ENCODE measurements at places on chromosomes 3 and 15.

- DNase-seq = no peak
These were observed 71.5 kb upstream of the EIF1B start for GRCh38 chr3:40237889-40238571.

GRCh38 chr3:134369231-134369741 is 5.0 kb downstream of the AMOTL2 start:
- no peak for DNase-seq

DNA sequence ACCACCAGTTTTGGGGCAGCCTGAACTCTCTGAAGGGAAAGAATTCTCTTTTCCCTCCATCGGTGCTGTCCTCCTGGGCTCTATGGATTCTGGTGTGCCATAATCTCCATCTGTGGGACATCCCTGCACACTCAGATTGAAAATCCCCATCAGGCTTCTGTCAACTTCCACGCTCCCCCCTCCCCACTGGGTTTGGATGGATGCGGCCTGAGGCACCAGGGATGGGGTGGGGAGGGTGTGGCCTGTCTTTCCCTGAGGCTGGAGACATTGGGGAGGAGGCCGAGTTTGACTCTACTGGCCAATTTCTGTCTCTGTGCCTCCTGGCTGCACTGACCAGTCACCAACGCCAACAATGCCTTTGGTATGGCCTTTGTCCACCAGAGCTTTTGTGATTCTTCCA is 16.3 kb upstream of the FBLN2 start:
- DNase-seq = no peak

DNA sequence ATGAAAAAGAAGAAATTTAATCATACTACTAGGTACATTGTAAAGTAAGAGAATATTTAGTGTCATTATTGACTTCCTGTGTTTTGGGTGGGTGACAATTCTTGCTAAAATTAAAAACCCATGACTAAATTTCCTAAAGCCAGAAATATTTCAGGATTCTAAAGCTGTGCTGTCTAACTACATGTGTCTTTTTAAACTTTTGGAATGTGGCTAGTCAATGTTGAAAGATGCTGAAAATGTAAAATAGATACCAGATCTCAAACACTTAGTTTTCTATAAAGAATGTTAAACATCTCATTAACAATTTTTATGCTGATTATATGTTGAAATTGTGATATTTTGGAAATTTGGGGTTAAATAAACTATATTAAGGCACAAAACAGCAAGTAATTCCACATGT is 308.9 kb upstream of the TMCO5A start:
- no peak for DNase-seq

DNA sequence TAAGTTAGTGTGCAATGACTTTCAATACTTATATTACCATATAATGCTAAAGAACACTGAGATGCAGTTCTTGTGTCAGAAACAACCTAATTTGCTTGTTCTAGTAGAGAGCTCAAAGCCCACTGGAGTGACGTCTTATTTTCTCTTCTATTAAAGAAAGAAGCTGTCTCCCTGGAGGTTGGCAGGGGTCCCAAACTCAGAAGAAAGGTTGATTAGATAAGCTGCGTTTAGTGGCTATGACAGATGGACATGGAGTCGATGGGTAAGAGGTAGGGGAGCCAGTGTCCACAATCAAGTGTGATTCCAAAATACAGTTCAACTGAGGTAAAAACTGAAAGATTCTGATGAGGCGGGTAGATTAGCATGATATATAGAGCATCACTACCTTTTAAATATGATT is 363.6 kb downstream of the NLGN1 start:
- no peak for DNase-seq

DNA sequence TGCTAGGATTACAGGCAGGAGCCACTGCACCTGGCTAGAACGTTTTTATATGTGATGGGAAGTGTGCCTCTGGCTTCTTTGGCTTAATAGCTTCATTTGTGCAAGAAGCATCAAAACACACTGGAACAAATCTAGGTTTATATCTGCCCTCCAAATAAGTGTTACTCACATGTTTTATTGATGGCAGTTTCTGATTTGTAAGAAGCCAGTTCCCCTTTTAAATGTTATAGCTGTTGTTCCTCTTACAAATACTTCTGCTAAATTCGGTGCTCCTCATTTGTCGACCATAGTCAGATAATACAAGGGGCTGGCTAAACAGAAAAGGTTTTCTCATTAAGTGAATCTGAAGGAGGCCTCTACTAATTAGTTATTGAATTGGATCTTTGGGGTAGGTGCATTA is 307.1 kb upstream of the SEMA6D start:
- DNase-seq = no peak

DNA sequence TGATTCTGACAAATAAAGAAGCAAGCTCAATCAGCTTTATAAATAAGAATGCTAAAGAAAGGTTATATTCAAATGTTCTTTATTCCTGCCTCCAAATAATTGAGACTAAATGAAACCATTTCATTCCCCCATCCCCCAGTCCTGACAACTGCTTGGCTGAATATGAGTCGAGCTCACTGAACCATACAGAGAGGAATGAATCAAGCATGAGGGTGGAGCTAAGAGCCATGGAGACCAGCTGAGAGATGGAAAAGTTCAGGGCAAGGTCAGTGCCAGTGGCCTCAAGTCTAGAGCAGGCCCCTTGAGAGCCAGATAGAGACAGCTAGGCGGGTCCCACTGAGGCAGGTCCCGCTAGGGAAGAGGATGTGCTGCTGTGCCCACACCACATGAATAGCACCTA is 188.7 kb upstream of the EIF1B start:
- no peak for DNase-seq

- DNase-seq = no peak
These were observed 575.1 kb downstream of the FOXP1 start for GRCh38 chr3:71008350-71008935.

GRCh38 chr3:74883690-74884089 is 269.2 kb upstream of the CNTN3 start:
- DNase-seq = no peak

GRCh38 chr15:85825719-85826118 is 31.0 kb upstream of the KLHL25 start:
- DNase-seq = no peak

Measured in stimulated activated CD8-positive, alpha-beta memory T cell treated with anti-CD3 and anti-CD28 coated beads, Interleukin-7, amount 100 ng/mL, for 1 hour (primary cell).